HEK293T (cell line): ENCODE measurements at places on chromosomes 16 and 17.

- DNase-seq: no peak
Measured at GRCh38 chr17:43992641-43993040, 11.8 kb upstream of the NAGS start.

DNA sequence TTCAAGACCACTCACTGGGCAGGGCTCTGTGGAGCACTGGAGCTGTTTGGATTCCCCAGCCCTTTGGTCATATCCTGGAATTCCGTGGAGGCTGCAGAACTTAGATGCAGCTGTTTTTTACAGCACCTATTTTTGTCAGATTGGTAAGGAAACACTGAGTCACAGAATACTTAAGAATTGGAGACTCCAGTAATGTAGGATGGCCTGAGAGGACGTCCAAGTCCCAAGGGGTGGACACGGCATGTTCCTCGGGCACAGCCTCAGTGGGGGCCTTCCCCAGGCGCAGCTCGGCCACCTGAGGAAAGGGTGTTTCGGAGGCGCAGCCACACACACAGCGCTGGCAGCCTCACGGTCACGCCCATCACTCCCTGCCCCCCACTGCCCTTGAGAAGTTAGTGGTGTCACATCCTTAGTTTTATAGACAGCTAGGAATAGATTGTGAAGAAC lies 14.8 kb downstream of the PLD6 start:
- no peak for DNase-seq

DNA sequence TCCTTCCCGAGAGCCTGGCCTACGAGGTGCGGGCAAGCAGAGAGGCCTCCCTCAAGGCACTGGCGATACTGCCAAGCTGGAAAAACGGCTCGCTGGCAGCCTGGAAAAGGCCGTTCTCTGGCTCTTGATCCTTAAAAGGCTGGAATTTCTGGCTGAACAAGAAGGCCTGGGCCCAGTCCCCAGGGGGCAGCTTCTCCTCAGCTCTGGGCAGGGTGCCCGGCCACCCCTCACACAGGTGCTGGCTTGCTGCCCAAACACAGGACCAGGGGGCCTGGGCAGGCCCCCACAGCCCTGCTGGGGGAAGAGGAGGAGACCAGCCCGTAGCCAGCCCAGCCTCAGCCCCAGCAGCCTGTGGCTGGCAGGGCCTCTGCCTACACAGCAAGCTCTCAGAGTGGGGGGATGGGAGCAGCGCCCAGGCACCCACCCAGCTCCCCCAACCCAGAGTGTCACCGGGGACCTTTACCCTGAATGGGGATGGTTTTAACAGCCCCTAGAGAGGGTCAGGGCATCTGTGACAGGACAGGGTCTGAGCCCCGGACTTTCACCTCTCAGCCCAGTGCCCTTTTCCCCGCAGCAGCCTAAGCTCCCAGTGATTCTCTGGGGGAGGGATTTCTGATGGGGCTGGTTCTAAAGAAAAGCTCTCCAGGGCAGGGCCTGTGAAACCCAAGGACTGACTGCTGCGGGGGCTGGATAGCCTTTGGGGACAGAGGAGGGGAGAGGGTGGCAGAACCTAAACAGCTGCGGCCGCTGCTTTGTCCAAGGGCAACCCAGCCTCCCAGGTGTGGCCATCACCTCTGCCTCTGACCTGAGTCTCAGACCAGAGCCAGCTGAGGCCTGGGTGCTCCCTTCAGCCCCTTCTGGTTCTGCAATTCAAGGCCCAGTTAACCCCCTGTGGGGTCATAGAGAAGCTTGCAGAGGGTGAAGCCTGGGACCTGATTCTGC lies 38.6 kb upstream of the TOB1 start:
- DNase-seq: no peak

- DNase-seq: no peak
Measured at GRCh38 chr16:71626018-71626857, at the start of gene MARVELD3. Gene MARVELD3, plus strand, starts transcription at chr16:71626184. Its CDS starts 46 bp downstream, at chr16:71626230.

- no peak for DNase-seq
Measured at GRCh38 chr17:10739386-10739785, 9.6 kb upstream of the TMEM220 start.

- no peak for DNase-seq
Measured at GRCh38 chr16:46718214-46718613, 28.8 kb downstream of the ORC6 start.

DNA sequence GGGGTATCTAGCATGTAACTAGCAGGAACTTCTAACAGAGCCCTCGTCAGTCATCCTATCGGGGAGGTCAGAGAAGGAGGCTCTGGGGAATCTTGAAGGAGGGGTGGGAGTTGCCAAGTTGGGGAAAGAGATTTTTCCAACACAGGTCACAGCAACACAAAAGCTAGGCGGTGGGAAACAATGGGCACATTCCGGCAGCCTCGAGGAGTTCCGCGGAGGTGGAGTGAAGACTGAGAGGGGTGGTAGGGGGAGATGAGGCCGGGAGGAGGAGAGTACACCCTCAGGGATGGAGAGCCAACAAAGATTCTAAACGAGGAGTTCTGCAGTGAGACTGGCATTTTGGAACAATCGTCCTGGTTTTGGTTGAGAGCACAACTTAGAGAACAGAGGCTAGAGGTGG lies 13.5 kb upstream of the CALB2 start:
- no peak for DNase-seq

- DNase-seq: no peak
Measured at GRCh38 chr17:40703652-40704051, at the start of gene KRT24. Gene KRT24, minus strand, starts transcription at chr17:40703752. Its CDS starts 59 bp downstream, at chr17:40703693.

- no peak for DNase-seq
Measured at GRCh38 chr16:57013229-57013628, 23.9 kb downstream of the NLRC5 start.

DNA sequence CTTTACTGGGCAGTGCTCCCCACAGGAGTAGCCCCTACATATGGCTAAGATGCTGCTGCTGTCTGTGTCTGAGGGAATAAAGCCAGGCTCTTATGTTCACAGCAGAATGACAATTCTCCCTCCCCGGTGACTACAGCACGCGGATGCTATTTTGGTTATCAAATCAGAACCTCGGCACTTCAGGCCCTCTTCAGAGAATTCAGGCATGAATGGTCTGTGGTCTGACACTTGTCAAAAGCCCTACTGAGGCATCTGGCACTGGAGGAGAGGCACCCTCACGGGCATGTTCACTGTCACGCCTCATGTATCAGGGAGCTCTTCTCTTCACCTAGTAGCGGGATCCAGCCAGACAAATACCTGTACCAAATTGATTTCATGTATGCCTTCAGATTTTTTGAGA lies 30.4 kb downstream of the KIAA0513 start:
- DNase-seq: no peak

- no peak for DNase-seq
Measured at GRCh38 chr16:88309908-88310265, 72.9 kb upstream of the ZNF469 start.

GRCh38 chr17:45809499-45809898 lies 25.4 kb downstream of the CRHR1 start:
- DNase-seq: no peak

GRCh38 chr17:64369007-64369893 lies 21.4 kb downstream of the PECAM1 start:
- DNase-seq: no peak

- no peak for DNase-seq
Measured at GRCh38 chr16:82137822-82138167, 32.2 kb downstream of the MPHOSPH6 start.

DNA sequence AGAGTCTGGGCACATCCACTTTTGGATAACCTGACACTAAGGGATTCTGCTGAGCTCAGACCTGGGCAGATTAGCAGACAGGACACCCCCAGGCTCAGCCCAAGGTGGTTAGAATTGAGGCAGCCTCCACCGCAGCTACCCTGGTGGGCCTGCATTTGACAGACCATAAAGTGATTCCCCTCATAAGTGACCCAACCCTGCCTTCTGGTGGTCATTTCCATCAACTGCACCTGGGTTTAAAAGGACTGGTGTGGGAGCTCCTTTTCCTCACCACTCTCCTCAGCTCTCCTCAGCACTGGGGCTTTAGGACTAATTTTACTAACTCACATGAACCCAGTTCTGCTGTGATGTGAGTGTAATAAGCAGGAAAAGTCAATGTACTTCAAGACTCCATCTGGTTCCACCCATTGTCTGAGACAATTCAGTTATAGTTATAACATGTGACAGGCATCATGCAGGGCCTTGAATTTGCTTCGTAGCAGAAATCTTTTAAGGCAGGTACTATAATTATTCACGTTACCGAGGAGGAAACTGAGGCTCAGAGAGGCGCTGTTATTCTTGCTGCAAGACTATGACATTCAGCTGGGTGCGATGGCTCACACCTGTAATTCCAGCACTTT lies 42.5 kb downstream of the MYH3 start:
- peak; percentile 63 for DNase-seq

- no peak for DNase-seq
Measured at GRCh38 chr17:75487351-75488070, 27.8 kb downstream of the CASKIN2 start.

- no peak for DNase-seq
Measured at GRCh38 chr17:325270-326009, 27.2 kb downstream of the RPH3AL start.

DNA sequence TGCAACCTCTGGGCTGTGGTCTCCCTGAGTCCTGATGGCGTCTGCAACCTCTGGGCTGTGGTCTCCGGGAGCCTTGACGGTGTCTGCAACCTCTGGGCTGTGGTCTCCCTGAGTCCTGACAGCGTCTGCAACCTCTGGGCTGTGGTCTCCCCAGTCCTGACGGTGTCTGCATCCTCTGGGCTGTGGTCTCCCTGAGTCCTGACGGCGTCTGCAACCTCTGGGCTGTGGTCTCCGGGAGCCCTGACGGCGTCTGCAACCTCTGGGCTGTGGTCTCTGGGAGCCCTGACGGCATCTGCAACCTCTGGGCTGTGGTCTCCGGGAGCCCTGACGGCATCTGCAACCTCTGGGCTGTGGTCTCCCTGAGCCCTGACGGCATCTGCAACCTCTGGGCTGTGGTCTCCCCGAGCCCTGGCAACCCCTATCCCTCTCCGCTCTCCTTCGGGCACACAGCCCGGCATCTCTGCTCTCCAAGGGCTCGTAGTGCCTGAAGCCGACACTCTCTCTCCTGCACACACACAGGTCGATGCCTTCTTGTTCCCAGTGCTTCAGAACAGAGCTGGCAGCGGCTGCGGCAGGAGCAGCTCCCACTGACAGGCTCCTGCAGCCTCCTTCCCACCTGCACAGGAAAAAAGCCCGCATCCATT lies 45.6 kb downstream of the METRNL start:
- DNase-seq: no peak

GRCh38 chr16:12141073-12141951 lies 164.8 kb downstream of the SNX29 start:
- DNase-seq: no peak

DNA sequence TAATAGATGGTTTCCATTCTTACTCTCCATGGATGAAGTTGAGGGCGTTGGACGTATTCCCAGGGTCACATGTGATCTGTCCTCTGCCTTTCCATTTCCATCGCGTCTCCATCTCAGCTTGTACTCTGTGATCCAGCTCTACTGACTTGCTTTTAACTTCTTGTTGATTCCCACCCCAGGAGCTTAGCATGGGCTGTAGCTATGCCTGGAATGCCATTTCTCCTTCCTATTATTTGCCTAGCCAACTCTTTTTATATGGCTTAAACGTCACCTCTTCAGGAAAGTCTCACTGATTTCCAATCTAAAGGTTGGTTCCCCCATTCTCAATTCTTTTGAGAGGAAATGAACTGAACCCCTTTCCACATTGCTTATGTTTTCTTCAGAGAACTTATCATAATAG lies 475.9 kb downstream of the XYLT1 start:
- no peak for DNase-seq

DNA sequence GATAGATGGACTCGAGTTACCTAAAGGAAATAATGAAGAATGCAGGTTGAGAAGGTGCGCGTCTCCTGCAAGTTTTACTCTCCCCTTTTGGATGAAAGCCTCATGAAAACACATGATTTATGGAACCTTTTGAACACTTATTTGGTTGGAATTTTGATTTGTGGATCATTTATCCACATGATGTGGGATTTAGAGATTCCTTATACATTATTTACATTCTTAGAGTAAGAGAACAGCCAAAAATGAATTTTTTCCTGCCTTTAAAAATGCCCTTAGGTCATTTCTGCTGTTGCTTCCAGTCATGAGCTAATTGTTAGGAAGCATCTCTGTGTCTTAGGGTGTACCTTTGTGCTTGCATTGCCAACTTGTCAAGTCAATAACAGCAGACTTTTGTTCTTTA lies 99.9 kb downstream of the RPTOR start:
- DNase-seq: no peak

DNA sequence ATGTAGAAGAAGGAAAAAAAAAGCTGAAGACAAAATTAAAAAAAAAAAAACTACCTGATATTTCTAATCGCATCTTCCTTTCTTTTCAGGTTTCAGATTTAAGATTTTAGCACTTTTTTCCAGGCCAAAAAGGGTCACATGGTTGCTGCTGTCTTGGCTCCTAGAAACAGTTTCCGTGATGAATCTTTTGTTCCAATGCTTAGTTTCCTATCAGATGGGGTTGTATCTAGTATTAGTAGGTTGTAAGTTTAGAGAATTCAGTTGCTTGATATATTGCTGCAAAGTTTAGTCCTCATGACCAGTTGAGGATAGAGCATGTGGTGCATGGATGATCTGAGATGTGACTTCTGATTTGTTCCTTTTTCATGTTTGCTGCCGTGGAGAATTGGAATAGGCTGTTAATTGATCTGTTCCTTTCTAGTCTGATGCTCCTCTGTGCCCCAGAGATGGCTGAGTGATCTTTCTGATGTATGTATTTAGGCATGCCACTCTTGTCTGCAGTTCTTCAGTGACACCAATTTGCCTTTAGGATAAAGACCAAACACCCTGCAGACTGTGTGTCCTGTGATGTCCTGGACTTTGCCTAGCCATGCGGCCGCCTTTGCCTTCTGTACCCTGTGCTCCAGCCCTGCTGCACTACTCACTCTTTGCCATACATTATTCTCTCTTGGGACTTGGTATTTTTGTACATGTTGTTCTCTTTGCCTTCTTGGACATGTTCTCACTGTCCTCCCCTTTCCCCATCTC lies 94.0 kb downstream of the MRTFB start:
- DNase-seq: no peak

DNA sequence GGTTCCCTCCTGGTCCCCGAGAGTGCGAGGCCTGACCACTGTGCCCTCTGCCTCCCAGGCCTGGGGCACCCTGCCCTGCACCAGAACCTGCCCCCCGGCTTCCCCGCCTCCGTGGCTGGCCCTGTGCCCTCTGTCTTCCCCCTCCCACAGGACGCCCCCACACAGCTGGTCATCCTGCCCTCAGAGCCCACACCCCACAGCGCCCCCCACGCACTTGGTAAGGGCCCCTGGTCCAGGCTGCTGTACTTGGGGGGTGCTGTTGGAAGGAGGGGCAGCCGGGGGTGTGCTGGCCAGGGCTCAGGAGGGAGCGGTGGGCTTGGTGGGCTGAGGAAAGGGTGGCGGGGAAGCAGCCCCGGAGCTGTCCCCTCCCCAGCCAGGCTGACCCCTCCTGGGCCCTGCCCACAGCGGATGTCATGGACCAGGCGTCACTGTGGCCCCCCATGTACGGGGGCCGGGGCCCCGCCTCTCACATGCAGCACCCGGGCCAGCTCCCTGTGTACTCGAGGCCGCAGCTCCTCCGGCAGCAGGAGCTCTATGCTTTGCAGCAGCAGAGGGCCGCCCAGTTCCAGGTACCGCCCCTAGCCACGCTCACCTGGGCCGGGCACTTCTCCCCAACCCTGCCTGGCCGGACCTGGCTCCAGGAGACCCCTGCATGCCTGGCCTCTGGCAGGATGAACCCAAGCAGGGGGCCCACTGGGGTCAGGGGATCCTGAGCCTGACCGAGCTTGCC lies 49.5 kb downstream of the BAHCC1 start:
- no peak for DNase-seq

GRCh38 chr17:38589462-38590114 lies 16.2 kb downstream of the SRCIN1 start:
- DNase-seq: no peak

GRCh38 chr17:31195305-31195704 lies 100.5 kb downstream of the NF1 start:
- no peak for DNase-seq

- no peak for DNase-seq
Measured at GRCh38 chr17:55624772-55625433, 97.8 kb downstream of the TMEM100 start.
